ENCODE measurements at places on chromosomes 3 and 15.

- no peak for DNase-seq
These were observed 450.9 kb downstream of the MAGI1 start for GRCh38 chr3:65587650-65588439.

DNA sequence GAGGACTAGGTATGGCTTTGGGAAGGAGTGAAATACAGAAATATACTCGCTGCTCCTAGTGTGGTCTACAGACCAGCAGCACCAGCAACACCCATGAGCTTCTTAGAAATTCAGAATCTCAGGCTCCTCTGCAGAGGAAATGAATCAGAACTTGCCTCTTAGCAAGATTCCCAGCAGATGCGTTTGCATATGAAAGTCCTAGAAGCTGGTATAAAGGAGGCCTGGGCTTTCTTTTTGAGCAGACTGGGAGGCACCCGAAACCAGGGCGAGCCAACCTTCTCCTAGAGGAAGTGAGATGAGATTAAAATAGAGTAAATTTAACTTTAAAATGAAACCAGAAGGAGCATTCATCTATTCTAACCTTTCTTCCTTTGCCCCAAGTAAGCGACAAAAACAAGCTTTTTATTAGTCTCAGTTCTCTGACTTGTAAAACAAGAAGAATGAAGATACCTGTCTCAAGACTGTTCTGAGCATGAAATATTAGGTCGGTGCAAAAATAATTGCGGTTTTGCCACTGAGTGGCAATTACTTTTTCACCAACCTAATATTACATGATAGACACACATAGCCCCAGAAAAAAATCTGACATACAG is 140.0 kb downstream of the PDZRN3 start:
- DNase-seq, result no peak

- no peak for DNase-seq
These were observed 148.5 kb downstream of the WDR76 start for GRCh38 chr15:43975326-43975725.

- DNase-seq, result no peak
These were observed 630.5 kb downstream of the TBL1XR1 start for GRCh38 chr3:176566757-176567156.

DNA sequence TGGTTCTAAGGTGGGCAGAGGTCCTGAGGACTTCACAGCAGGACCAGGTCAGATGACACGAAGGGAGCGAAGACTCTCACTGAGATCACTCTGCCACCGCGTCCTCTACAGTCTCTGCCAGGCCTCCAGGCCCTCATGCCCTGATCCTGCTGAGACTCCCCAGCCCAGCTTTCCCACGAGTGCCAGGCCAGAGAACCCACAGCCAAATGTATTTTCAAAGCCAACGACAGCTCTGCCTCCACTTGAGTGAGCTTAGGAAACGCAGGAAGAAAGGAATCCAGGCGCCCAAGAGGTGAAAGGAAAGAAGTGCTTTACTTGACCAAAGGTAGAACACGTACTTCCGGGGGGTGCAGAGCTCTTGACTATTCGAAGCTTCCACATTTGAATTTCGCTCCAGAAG is 275.0 kb downstream of the XXYLT1 start:
- DNase-seq, result no peak

DNA sequence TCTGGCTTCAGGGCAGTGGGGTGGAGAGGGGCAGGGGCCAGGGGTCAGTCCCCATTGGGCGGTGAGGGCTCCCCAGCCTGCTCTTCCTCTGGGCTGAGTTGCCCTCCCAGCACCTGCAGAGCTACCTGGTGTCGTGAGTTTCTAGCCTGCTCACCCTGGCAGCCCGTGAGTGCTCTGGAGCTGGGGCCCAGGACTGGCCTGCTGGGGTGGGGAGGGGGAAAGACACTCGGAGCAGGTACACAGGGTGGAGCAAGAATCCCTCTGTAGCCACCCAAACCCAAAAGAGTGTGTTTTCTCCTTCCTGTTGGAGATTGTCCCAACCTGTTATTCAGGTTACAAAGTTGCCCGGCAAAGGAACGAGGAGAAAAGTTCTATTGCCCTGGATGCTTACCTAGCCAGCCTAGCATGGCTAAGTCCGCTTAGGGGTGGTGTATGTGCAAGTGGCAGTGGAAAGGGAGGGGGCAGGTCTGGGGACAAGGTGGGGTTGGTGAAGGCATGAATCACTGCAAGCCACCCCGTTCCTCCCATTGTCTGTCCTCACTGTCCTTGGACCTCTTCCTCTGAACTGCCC is 8.9 kb downstream of the FAM3D start:
- DNase-seq, result no peak

DNA sequence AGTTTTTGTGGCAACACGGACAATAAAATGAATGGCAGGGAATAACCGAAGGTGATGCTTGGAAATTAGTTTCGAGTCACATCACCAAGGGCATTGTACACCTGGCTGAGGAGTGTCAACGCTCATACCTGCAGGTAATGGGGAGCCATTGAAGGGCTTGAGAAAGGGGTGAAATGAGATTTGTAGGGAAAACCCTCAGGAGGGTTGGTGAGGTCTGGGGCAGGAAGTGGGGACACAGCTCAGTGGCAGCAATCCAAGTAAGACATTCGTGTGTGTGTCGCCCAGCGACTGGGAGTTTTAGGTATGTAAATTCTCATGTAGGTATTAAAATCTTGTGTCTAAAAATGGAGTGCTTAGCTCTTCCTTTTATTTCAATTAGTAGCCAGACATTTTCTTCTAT is 14.3 kb downstream of the PARP14 start:
- DNase-seq, result no peak
